ENCODE measurements at places on chromosomes 13 and 19.

- peak; percentile 78 for DNase-seq
Measured at GRCh38 chr19:7871437-7872305, 2.5 kb downstream of the PRR36 start.

DNA sequence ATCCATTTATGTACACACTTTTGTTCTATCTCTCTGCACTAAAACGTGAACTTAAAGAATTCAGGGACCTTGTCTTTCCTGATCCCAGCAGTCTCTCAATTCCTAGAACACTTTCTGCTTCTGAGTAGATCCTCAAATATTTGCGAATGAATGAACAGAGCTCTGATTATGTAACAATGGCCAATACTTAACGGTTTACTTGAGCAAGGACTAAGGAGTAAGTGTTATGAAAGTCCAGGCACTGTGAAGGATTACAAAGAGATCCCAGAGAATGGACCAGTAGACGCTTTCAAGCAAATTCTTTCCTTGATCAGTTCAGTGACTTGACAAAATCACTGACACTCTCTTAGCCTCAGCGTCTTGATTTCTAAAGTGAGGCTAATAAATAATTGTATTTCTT, 514.5 kb upstream of the KLHL1 start:
- no peak for DNase-seq

GRCh38 chr19:13100031-13100588, 2.5 kb downstream of the LYL1 start:
- peak; percentile 53 for DNase-seq

DNA sequence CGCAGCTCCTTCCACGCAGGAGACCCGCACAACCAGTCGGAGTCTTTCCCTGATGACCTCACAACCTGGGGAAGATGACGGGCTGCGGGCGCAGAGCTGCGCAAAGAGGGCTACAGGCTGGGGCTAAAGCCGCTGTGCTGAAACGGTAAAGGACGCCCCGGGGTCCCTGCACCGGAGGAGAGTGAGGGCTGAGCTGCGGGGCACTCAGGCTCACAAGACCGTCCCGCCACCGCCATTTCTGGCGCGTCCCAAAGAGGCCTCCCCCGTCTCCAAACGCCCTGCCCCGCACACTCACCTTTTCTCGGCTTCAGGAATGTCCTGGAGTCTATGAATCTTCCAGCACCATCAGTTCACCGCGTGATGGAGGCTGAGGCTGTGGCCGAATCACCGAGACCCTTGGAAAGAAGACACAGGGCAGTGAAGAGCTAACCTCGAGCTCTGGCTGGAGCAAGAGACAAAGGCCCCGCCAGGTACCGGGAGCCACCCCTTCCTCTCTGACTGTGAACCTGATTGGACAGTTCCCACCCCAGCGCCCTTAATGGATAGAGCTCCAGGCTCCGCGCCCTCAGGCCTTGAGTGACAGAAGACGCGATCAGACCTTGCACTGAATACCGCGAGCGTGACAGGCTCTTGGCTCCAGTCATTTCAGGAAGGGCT, 41.8 kb upstream of the ZNF429 start:
- DNase-seq = peak; percentile 18

GRCh38 chr19:48500830-48501493, 10.7 kb downstream of the LMTK3 start:
- no peak for DNase-seq

GRCh38 chr13:98447881-98448641, 128.8 kb downstream of the STK24 start:
- DNase-seq = no peak

DNA sequence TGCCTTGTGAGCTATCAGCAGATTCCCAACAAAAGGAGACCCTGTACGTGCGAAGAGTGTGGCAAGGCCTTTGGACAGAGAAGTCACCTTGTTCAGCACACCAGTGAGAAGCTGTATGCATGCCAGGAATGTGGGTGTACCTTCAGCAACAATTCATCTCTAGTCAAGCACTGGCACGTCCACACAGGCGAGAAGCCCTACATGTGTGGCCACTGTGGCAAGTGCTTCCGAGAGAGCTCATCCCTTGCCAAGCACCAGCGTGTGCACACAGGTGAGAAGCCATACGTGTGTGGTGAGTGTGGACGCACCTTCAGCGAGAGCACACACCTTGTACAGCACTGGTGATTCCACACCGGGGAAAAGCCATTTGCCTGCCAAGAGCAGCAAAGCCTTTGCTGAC, 7.6 kb upstream of the ZSCAN22 start:
- DNase-seq = no peak

DNA sequence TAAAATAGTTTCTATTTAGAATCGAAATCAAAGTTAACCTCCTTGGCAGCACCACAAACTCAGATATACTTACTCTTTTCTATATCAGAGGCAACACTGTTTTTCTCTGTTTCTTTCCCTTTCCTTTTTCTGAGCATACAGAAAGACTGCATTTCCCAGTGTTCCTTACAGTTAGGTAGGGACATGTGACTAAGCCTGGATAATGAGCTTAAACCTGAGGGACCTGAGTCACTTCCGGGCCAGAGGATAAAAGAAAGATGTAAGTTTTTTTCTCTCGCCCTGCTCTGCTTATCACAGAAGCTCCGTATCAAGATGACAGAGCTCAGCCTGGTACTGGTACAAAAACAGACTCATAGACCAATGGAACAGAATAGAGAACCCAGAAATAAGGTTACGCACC, 531.9 kb downstream of the KLF12 start:
- no peak for DNase-seq

DNA sequence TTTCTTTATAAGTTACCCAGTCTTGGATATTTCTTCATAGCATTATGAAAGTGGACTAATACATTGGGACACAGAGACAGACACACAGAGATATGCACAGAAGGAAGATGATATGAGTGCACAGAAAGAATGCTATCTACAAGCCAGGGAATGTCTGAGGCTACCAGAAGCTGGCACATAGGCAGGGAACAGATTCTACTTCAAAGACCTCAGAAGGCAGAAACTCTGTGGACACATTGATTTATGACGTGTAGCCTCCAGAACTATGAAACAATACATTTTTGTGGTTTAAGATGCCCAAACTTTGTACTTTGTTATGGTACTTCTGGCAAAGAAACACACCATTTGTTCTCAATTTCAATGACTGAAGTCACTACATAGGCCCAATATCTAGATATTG, 556.7 kb downstream of the PCDH9 start:
- DNase-seq = no peak

DNA sequence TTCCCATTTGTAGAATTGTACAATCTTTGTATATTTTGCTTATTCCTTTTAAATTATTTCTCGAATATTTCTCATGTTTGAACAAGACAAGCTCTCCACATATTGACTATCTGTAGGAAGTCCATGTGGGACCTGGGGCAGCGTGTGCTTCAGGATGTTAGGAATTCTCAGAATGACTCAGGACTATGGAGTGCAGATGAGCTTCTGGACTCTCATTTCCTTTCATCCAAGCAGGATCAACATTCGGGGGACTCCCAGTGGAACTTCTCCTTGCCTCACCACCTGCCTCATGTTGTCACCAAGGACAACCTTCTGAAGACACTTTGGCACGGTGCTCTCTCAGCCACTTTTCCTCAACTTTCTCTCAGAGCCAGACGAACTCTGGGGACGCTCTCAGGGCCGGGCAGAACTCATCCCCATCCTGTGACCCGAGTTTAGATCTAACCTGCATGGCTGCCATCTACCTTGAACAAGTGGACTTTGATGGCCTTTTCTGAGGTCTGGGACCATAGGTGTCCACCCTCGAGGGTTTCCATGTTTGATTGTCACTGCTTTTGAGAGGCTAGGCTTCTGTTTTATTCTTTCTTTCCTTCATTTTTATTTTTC, 441.7 kb downstream of the IRS2 start:
- no peak for DNase-seq

DNA sequence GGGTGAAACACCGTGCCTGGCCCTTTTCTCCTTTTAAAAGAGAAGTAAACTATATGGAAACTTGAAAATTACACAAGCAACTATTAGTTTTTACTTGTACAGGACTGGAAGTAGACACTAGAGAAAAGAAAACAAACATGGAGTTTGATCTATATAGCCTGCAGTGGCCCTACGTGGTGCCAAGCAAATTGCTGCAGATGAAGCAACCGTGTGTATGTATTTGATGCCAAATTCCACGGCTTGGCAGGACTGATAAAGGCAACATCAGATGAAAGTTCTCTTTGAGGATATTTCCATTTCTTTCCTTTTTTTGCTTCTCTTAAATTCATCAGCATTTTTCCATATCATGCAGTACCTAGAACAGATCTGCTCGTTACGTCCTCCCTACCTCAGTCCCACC, 49.8 kb downstream of the ATP8A2 start:
- no peak for DNase-seq

- DNase-seq = no peak
Measured at GRCh38 chr13:47650209-47650608, 350.9 kb downstream of the SUCLA2 start.

DNA sequence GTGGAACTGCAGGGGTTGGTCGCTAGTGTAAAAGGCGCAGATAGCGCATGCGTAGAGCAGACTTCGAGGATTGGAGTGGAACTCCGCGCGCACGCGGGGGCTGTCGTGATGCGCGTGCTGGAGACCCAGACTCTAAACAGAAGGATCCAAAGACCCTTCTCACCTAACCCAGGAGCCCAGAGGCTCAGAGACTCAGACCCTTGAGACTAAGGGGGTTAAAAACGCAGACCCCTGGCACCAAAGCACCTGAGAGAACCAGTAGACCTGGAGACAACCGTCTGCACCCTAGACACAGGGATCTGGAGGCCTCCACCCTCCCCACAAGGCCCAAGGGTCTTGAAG, 567 bp upstream of the CTU1 start:
- DNase-seq = no peak

DNA sequence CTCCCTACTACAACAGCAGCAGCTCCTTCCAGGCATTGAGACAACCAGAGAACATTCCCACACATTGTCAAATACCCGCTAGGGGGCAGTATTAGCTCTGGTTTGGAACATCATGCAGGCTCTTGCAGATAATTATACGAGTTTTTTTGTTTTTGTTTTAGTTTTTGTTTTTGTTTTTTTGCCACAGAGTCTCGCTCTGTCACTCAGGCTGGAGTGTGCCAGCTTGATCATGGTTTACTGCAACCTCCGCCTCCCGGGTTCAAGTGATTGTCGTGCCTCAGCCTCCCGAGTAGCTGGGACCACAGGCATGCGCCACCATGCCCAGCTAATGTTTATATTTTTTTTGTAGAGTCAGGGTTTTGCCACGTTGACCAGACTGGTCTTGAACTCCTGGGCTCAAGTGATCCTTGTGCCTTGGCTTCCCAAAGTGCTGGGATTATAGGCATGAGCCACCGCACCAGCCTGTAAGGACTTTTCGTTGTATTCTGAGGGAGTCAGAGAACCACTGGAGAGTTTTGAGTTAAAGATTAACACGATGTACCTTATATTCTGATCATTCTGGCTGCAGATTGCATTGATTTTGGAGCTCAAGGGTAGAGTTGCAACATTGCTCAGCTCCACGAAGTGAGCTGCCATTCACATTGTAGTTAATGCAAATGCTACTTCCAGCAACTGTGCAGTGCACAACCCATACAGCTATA, 41.7 kb upstream of the CEACAM20 start:
- DNase-seq = peak; percentile 15

DNA sequence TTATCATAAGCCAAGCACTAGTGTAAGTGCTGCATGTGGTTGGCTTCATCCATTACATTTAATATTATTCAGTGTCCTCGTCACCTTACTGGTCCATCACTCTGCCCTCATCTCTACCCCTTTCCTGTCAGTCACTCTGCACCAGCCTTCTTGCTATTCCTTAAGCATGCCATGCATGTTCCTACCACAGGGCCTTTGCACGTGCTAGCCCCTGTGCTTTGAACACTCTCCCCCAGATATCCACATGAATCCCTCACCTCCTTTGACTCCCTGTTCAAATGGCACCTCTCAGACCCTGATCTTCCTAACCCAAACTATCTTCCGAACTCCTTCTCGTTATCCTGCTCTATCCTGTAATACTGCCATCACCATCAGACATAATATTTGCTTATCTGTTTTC, 3.2 kb upstream of the RELB start:
- no peak for DNase-seq

GRCh38 chr13:112346173-112346898, 29.8 kb upstream of the SPACA7 start:
- no peak for DNase-seq

DNA sequence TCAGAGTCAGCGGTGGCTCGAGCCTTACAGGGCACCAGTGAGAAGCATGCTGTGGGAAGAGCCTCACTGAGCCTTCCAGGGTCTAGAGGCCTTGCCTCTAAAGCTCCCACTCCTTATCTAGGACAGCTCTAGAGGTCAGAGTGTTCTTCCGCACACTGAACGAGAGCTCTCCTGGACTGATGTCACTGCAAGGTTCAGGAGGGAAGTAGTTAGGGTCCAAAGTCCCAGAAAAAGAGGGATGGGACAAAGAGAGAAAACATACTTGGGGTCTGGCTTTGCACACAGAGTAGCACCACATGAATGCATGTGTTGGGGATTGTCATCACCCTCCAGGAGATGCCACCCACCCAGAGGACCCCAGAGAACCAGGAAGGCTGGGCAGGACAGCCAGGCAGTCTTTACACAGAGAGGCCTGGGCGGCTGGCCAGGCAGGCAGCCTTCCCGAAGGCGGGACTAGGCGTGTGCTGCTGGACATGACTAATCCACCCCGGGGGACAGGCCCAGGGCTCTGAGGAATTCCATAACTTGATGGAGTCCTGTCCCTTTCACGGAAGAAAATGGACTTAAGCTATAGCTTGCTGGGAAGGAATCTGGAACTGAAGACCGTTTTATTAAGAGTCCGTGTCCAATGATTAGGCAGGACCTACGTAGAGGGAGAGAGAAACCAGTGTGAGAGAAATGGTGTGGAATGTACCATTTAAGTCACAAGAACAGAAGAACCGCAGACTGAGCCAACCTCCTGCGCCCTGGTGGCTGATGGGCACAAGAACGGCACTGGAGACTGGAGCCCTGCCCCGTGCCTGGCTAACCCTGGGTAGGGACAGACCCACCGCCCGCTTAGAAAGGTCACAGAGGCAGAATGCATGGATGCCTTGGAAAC, 16.6 kb upstream of the EPHX3 start:
- DNase-seq = no peak
